ENCODE measurements at places on chromosomes 12 and 14.

GRCh38 chr12:125922330-125922729 is 857.1 kb downstream of the AACS start:
- no peak for DNase-seq

DNA sequence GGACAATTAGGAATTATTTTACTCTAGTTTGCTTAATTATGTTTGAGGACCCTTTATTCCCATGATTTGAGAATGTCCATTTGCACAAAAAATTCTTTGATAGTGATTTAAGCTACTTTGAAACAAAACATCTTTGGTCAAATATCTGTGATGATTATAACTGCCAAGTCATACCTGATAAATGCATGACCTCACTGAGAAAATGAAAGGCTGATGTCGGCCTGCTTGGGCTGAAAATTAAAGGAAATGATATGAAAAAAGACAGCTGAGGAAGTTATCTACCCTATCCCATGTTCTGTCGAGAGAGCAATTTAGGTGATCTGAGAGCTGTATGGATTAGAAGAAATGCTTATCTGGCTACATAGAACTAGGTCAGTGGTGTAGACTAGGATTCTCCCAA is 43.6 kb downstream of the ATL1 start:
- no peak for DNase-seq

DNA sequence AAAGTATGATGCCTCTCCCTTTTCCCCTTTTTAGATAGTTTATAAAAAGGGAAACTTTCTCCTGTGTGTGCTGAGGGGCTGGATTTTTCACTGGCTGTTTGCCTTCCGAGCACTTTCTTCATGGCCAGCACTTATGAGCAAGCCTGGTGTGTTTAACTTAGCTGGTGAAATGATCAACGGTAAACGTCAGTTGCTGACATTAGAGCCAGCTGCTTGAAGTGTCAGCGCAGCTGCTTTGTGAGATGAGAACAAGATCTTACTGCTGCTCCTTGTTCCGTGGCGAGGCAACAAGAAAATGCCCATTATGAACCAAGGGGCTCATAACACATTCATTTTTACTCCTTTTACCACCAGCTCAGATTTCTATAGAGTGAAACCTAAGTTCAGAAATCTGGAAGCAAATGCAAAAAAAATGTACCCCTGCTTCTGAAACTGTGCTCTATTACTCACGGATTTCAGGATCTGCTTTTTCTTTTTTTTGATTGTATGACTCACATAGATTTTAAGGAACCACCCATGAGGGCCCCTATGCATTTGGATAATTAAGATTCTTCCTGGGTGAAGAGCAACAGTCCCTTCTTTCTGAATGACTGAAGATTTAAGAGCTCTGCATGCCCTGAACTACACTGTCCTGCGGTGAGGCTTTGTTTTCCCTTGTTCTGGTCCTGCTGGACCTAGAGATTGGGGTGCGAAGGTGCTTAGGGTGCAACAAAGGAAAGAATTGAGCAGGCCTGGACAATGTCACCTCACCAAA is 74.3 kb upstream of the CPM start:
- peak; percentile 39 for DNase-seq

GRCh38 chr14:91350813-91351511 is 66.7 kb downstream of the CCDC88C start:
- no peak for DNase-seq

DNA sequence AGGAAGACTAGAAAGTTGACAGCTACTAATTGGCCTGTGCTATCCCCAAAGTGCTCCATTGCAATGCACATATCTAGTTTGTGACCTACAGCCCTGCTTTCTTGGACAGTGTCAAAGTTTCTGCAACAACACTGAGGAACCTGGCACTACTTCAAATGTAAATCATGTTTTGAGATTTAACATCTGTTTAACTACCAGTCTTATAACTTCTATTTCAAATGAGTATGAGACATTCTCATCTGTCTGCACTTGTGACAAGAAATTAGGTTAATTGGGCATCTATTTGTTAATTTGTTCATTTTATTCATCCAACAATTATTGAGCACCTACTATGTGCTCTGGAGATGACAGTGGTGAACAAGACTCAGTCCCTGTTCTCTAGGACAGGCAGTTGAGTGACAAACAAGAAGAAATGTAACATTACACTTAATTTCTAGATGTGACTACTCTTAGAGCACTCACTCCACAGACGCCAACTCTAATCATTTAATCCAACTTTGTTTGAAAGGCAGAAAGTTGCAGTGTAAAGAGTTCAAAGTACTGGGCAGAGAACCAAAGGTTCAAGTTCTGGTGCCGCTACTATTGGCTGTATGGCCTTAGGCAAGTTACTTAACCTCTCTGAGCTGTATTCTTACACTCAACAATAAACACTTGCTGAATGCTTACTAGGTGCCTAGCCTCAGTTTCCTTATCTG is 74.8 kb downstream of the HECTD4 start:
- DNase-seq: no peak

DNA sequence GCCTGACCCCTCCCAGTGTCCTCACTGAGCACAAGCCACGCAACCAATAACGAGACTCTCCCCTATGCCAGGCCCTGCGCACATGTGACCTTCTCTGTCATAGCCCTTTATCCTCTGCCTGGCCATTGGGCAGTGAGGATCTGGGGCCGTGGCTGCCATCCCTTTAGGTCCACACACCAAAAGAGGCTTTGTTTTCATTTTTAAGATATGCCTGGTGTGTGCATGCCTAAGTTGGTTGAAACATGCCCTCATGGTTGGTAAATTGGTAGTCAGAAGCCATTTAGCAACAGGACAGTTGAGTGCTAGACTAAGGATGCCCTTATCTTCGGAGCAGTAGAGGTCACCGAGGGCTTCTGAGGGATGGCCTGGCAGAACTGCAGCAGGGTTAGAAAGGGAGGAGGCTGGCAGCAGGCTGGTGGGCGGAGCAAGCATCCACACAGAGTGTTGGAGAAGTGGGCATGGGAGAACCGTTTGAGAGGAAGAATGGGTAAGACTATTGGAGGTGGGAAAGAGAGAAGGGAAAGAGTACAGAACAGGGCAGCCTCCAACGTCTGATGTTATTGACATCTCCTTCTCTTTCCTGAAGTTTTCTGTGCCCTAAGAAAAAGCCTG is 75.1 kb downstream of the SLC24A4 start:
- DNase-seq: no peak

DNA sequence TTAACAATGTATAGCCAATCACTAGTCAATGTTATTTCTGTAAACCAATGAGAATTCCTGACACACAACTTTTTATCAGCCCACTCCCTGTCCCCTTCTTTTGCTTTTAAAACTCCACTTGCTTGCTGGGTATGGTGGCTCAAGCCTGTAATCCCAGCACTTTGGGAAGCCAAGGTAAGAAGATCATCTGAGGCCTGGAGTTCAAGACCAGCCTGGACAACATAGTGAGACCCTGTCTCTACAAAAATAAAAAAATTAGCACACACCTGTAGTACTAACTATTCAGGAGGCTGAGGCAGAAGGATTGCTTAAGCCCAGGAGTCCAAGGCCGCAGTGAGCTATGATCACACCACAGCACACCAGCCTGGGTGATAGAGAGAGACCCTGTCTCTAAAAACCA is 87.8 kb downstream of the PAPLN start:
- no peak for DNase-seq

- DNase-seq: no peak
Observed at GRCh38 chr14:43528321-43528720, 978.8 kb downstream of the FSCB start.

GRCh38 chr14:64722842-64723447 is 18.7 kb downstream of the PLEKHG3 start:
- DNase-seq: no peak

DNA sequence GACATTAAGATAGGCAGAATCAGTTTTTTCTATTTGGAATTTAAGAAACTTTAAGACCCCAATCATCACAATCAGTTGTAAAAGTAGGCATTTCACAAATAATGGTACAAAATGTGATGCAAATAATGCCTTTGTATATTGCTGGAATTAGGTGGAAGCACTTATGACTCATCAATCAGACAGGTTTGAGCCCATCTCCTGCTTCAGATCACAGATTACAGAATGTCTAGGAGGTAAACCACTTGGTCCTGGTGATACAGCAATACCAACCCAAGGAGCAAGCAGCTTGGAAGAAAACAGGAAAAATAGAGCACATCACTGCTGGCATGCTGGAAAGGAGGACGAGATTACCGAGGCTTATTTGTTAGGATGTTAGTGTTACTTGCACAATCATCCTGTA is 57.6 kb downstream of the C12orf56 start:
- DNase-seq: no peak

DNA sequence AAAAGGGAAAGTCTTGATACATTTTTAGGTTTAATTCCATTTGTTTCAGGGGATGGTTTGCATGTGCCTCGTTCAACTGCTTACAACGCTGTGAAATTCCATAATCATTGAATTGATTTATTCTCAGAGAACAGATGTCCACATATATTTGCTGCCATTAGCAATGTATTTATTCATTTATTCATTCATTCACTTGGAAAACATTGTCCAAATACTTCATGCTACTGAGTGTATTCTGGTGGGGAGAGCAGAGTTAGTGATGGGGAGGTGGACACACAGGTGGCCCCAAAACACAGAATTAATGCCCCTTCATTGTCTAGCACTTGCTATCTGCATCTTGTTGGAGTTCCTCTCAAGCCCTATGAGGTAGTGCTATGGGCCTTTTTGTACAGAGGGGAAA is 141.2 kb upstream of the PARP11 start:
- DNase-seq: no peak

DNA sequence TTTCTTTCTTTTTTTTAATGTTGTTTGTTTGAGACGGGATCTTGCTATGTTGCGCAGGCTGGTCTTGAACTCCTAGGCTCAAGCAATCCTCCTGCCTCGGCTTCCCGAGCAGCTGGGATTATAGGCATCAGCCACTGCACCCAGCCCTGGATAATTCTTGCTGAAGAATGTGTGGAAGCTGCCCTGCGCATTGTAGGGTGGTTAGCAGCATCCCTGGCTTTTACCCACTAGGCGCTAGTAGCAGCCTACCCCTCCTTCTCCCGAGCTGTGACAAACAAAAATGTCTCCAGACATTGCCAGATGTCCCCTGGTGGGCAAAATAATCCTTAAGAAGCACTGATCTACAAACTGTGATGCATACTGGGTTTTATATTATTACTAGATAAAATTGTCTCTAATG is 6.6 kb downstream of the DCAF4 start:
- DNase-seq: no peak

- DNase-seq: peak; percentile 5
Observed at GRCh38 chr12:70920251-70920851, at the start of gene PTPRR. Gene PTPRR (minus strand): TSS chr12:70920738. CDS start chr12:70920390, 348 bp downstream.

- DNase-seq: no peak
Observed at GRCh38 chr14:50001151-50001998, 108.5 kb downstream of the ARF6 start.

DNA sequence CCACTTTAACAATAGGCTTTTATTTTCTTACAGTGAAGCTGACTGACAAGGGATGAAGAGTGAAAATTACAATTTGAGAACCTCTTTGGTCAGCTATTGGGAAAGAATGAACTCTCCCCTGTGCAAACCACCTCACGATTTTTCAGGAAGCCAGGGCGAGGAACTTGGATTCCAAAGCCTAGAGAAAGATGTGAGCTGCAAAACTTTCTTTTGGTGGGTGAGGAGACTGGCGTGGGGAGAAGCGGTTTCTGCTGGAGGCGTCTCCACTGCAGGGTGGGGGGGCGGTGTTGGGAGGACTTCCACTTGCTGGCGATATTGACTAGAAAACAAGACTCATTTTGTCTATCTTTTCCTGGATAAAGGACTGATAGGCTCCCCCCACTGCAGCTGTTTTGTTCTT is 59.3 kb upstream of the VRK1 start:
- DNase-seq: no peak

DNA sequence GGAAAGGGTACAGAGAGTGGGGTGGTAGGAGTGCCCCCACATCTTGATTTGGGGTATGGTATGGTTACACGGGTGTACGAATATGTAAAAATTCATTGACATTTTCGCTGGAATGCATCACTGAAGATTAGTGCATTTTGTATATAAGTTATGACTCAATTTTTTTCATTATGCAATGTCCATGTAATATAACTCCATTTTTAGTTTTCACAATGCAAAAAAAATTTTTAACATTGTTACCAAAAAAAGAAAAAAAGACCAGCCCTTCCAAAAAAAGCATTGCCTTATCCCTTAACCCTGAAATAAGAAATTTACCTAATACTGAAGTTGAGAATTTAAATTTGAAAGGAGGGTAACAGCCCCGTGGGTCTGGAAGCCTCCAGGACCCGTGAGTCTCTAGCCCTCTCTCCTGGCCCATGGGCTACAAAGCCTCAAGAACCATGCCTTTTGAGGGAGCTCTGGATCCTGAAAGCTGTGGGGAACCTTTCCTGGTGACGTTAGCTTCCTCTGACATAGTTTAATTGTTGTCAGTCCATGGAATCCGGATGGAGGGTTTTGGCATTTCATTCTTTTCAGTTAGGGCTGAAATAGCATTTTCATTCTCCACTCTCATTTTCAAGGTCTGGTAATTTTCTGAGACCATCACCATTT is 55.6 kb upstream of the ACTN1 start:
- DNase-seq: no peak

GRCh38 chr12:68667896-68668295 is 18.9 kb upstream of the NUP107 start:
- no peak for DNase-seq

- no peak for DNase-seq
Observed at GRCh38 chr12:90390947-90391346, 564.0 kb downstream of the CCER1 start.

GRCh38 chr12:90061809-90062208 is 353.2 kb upstream of the ATP2B1 start:
- DNase-seq: no peak

DNA sequence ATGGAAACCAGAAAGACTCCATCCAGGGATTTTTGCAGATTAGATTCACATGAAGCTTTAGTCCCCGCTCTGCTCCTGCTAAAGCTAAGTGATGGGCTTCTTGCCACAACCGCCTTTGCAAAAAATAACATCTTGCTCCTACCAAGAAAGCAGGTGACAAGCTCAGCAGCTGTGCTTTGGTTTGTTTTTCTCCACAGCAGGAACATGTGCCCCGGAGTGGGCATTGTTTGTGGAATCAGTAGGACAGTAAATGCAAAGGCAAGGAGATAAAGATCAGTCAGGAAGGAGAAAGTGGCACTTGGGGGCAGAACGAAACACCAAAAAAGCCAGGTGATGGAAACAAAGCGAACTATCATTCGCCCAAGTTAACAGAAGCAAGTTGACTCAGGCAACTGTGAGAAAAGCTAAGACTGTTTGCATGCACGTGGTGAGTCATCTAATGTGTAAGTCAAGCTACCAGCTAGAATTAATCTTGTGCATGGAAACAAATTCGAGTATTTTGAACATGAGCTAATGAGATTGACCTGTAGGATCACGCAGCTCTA is 165.5 kb upstream of the PLXNC1 start:
- DNase-seq: no peak

All from pons (tissue), 1 donor.